ENCODE measurements at places on chromosomes 16 and 17.

DNA sequence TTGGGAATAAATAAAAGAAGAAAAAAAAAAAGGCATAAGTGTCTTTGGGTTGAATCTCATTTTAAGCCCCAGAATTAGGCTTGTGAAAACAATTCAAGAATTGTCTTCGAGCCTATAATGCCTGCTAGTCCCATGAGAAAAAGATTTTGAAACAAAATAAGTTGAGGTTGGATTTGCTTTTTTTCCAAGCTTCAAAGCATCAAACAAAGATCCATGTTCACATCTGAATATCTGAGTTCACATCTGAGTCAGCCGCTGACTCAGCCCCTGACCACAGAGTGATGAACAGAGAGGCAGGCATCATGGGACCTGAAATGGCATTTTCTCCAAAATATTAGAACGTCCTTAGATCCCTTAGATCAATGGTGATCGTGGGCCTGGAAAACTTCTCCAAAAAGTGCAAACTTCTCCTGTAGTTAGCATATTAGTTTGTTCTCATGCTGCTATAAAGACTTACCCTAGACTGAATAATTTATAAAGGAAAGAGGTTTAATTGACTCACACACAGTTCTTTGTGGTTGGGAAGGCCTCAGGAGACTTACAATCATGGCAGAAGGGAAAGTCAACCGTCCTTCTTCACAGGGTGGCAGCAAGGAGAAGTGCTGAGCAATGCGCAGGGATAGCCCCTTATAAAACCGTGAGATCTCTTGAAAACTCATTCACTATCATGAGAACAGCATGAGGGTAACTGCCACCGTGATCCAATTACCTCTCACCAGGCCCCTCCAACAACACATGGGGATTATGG, 294.6 kb upstream of the HSBP1 start:
- no peak for DNase-seq

DNA sequence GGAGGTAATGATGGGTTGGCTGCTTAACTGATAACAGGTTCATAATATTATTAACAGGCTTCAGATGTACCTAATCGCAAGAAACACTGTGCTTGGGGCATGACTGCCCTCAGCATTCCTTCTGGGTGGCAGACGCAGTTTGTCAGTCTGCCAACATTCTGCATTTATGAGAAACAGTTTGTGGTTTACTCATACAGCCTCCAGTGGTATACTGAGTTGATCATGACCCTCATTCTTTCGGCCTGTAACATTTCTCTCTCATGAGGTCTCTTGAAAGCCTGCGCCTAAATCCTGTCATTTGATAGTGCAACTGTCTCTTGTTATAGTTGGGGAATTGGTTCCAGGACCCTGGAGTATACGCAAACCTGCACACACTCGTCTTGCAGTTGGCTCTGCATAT, 4.9 kb upstream of the RUSF1 start:
- DNase-seq, result no peak

GRCh38 chr16:53612003-53612402, 91.7 kb downstream of the RPGRIP1L start:
- no peak for DNase-seq

- no peak for DNase-seq
Measured at GRCh38 chr16:13833515-13833914, 86.4 kb upstream of the ERCC4 start.

DNA sequence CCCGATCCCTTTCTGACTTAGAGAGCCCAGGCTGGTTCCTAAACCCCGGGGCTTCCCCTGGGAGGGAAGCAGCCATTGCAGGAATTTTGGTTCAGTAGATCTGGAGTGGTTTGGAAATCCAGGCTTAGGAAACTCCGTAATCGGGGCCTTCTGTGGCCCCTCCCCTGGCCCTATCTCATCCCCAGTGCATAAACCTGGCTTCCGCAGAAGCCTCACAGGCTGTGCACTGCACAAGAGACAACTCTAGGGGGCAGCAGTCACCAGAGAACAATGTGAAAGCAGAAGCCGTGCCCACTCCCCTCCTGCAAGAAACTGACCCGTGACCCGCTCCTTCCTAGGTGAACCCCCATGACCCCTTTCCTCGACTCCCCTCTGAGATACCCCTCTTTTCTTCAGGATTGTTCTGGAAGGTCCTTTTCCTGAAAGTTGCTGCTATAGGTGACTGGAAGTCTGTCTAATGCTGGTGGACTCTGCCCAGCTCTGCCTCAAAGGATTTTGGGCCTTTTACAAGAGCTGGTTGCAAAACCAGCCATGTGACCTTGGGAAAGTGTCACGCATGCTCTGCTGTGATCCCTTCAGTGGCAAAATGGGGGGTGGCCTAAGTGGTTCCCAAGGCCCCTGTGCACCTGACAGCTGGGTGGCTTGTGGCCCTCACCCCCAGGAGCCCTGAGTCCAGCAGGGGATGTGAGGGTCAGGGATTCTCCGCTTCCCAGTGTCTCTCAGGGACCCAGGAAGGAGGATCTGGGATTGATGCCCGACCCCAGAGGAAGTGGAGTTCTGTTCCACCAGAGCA, 14.4 kb downstream of the GUCY2D start:
- no peak for DNase-seq

GRCh38 chr16:48497932-48498768, 111.8 kb downstream of the N4BP1 start:
- no peak for DNase-seq

DNA sequence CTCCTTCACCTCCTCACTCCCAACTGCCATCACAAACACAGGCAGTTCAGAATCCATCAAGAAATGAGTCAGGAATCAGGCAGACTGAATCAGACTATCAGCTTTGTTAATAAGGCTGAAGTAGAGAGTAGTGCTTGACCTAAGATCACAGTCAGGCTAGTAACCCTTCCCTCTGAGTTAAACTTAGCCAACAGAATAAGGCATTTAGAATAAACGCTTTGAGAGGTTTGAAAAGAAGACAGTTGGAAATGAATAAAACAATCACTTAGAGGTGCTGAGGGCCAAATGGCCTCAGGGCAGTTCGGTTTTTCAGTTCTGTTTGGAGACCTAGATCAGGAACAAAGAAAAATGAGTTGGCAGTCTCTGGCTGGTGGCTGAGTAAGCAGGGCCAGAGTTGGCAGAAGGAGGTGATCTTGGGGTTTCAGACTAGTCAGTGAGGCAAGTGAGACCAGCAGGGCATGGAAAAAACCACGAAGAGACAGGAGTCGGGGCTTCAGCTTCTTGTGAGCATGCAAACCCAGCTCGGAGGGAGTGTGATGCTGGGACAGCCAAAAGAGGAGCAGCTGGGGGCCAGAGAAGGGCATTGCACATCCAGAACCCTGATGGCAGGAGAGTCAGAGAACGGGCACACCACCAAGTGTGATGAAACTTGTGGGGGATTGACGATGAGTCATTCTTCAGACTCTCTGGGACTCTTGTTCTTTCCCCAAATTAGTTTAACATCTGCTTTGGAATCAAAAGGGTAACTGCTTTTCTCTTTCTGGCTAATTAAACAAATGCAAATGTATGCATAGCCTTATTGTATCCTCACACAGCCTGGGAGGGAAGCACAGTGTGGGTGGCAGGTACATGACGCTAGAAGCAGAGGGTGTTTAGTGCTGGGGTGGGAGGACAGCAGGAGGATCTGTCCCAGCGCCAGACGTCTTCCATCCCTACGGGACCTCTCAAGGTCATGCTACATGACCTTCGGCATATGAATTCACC, 54.8 kb downstream of the SPECC1 start:
- no peak for DNase-seq

- DNase-seq, result no peak
Measured at GRCh38 chr17:59680314-59680713, 26.9 kb downstream of the PTRH2 start.

GRCh38 chr16:57734308-57734924, 1.2 kb upstream of the KATNB1 start:
- DNase-seq, result no peak

GRCh38 chr17:42268236-42268635, 8.0 kb downstream of the STAT5B start:
- DNase-seq, result no peak

GRCh38 chr16:34648-34987, 18.8 kb downstream of the POLR3K start:
- DNase-seq, result no peak

DNA sequence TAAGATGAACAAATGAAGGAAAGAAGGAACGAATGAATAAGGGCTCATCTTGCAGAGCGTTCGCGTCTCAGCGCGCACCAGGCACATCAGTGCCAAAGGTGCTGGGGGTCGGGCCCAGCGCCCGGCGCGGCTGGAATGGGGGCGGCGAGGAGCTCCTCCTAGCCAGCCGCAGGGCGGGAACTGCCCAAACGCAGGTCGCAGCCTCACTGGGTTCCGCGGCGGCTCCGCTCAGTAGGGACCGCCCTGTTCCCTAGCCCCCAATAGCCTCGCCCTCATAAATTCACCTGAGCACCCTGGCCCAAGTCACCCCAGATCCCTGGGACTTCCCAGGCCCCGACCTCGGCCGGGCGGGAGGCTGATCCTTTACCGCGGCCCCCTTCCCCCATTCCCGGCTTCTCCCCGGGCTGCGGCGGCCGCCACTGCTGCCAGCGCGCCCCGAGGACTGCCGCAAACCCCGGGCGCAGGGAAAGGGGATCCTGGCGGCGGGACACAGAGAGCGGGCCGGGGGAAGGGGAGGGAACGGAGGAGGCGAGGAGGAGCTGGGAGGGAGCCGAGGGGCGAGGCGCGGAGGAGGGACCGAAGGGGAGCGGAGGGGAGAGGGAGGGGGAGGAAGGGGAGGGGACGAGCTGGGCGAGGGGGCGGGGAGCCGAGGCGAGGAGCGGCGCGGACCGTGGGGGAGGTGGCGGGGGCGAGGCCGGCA, 377 bp upstream of the CRHR1 start:
- DNase-seq, result no peak

GRCh38 chr16:68704232-68704867, 32.7 kb upstream of the CDH1 start:
- no peak for DNase-seq

- DNase-seq, result no peak
Measured at GRCh38 chr16:28288114-28288513, 4.2 kb upstream of the SBK1 start.

GRCh38 chr17:63946440-63947363, 14.6 kb upstream of the CD79B start:
- no peak for DNase-seq

DNA sequence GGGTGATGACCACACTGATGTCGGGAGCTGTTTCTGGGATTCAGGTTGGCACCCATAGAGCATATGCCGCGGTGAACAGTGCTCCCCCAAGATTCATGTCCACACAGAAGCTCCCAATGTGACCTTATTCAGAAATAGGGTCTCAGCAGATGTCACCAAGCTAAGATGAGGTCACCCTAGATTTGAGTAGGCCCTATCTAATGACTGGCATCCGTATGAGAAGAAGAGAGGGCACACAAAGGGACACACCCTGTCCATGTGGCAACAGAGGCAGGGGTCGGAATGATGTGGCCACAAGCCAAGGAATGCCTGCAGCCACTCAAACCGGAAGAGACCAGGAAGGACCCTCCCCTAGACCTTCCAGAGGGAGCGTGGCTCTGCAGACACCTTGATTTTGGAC, 35.5 kb downstream of the TBC1D16 start:
- DNase-seq, result no peak

GRCh38 chr16:87554754-87555427, 47.4 kb upstream of the JPH3 start:
- DNase-seq, result no peak

- DNase-seq, result no peak
Measured at GRCh38 chr16:21233521-21234150, at the start of gene ANKS4B. Gene ANKS4B, plus strand, starts transcription at chr16:21233699. Its CDS starts 39 bp downstream, at chr16:21233738.

DNA sequence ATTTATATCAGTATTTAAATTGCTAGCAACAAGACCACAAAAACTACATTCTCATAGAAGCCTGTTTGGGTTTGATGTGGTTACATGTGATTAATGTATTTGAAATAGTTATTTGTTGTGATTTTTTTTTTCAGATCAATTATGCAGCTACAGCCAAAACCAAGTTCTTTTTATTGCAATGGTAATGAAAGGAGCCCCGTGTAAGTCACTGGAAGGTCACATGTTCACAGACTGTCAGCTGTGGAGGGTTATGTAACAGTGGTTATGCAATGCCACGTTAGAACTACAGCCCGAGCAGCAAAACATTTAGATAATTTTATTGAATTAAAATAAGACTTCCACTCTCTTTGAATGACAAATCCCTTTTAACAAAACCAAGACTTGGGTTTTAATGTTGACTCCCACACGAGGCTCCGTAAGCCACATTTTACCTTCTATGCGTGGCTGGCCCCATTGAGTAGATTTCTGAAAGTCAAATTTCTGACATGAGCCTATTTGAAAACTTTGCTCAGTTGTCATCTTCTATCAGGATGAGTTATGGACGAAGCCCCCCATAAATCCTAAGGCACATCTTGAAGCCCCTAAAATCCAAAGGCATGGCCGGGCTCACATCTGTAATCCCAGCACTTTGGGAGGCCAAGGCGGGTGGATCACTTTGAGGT, 41.8 kb upstream of the SEC14L1 start:
- DNase-seq, result no peak

DNA sequence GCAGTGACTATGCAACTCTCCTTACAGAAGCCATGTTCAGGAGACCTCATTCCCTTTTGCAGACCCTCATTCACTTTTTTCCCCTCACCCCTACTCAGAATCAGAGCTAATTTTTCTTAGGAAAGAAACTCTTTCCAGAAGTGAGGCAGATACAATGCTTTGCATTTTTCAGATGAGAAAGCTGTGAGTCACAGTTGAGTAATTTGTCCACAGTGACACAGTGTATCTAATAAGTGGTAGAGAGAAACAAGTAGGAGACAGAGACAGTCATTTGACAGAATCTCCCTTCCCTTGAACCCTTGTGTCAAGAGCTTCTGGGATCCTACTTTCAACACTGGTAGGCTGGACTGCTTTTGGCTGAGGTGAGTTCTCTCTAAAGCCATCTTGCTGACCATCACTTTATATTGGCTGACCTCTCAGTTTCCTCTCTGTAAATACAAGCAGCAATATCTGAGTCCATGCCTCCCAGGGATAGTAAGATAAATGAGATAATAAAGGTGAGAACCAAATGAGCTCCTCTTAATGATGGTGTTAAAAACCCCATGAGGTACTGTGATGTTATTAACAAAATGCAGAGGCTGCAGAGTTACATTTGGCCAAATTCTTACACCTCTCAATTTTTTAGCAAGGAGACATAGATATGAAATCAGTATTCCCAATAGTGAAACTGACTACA, 130.8 kb downstream of the CA10 start:
- DNase-seq, result no peak

GRCh38 chr17:64788286-64789060, 126.4 kb upstream of the SMURF2 start:
- no peak for DNase-seq

- DNase-seq, result no peak
Measured at GRCh38 chr16:87982581-87983041, 31.4 kb downstream of the BANP start.

DNA sequence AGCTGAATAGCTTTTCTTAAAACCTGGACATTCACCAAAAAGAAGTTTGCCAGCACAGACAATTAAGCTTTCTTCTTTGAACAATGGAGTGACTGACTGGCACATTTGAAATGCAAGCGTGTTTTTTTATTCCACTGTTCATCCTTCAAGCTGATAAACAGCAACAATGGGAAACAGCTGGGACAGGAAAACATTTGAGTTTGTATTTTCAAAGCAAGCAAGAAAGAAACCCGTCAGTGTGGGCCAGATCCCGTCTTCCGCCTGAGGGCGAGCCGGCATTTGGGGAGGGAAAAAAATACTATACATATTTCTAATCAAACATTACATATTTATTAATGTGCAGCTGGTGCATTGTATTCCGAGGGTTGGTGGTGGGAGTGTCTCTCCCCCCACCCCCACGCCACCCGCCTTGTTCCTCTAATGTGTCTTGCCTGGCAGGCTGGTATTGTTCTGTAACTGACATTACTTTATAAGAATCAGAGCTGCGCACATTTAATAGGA, 94.3 kb downstream of the CYLD start:
- no peak for DNase-seq

Data from stimulated activated CD8-positive, alpha-beta memory T cell treated with anti-CD3 and anti-CD28 coated beads, Interleukin-2, amount 100 ng/mL, for 1 hour (primary cell).